ENCODE measurements at places on chromosomes 6 and 20. TPM values are rescaled to one million over a fixed set of nuclear protein-coding genes. Genes with fewer than 3 reads are reported as not detected.

- no peak for DNase-seq
Measured at GRCh38 chr6:44127186-44128019, at the start of the genes MRPL14 and TMEM63B. TSS of gene MRPL14 (minus strand) at chr6:44127452. CDS start at chr6:44116611, 10,841 bp downstream. TSS of gene TMEM63B (plus strand) at chr6:44127554. CDS start at chr6:44134585, 7,031 bp downstream.

DNA sequence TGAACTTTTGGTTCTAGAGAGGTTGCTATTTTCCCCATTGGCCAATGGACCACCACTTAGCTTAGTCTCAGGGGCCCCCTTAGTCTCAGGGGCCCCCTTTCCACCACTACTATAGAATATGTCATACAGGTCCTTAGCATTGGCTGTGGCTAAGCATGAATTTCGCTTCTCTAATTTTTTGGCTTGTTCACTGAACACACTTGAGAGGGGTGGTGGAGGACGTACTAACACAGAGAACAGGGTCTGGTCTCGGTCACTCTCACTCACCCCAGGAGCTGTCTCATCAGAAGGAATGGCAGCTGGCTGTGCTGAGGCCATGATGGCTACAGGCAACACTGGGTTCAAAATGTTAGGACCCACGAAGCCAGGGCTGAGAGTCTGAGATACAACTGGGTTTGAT is 30.3 kb downstream of the ZNF318 start:
- DNase-seq = no peak

DNA sequence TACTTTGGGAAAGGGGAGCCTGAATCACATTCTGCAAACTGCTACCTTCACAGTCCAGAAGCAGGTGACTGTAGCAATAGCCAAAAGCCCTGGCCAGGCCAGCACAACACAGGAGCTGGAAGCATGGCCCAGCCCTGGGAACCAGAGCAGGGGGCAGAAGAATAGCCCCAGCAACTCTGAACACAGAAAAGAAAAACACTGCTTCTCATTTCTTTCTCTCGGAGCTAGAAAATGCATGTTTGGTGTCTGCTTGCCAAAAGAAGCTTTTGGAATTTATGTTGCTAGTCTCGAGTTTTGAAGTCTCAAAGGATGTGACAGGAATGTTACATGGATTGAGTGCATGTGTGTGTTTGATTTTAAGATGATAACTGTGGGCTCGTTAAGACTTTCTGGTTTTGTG is 79.8 kb upstream of the SCAF8 start:
- no peak for DNase-seq

- no peak for DNase-seq
Measured at GRCh38 chr6:161271343-161272030, 2.4 kb downstream of the AGPAT4 start.

GRCh38 chr20:53154540-53154939 is 182.4 kb downstream of the TSHZ2 start:
- DNase-seq = no peak

DNA sequence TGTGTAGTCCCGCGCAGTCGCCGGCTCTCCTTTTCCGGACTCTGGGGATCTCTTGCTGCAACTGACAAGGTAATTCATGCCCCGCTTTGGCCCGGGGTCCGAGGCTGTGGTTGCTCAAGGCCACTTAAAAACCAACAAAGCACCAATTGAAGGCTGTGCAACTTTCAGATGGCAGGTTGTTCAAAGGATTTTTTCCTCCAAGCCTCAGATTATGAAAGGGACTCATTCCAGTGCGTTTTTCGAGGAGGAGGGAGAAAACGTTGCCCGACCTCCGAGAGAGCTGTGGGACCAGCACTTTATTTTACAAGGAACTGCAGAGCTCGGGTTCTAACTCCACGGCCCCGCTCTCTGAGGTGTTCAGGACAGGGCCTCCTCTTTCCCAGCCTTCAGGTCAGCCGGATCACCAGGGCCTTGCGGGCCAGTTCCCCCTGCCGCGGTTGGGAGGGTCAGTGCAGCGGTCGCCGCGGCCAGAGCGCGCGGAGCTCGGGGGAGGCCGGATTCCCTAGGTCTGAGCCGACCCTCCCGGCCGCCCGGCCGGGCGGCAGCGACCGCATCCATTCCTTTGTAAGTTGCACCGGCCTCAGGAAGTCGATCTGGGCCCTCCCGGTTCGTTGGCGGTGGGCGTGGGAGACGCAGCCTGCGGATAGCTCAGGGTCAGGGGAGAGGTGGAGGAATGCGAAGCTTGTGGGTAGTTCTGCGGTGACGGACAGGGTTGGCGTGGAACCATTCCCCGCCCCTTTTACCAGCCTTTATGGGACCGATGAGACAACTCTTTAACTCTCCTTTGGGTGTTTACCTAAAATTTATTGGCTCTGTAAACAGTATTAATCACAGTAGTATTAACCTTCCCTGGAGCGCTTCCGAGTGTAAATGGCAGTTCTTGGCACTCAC is 1.6 kb downstream of the UTRN start:
- peak; percentile 58 for DNase-seq

GRCh38 chr6:56687551-56687950 is 44.9 kb upstream of the DST start:
- DNase-seq = no peak

DNA sequence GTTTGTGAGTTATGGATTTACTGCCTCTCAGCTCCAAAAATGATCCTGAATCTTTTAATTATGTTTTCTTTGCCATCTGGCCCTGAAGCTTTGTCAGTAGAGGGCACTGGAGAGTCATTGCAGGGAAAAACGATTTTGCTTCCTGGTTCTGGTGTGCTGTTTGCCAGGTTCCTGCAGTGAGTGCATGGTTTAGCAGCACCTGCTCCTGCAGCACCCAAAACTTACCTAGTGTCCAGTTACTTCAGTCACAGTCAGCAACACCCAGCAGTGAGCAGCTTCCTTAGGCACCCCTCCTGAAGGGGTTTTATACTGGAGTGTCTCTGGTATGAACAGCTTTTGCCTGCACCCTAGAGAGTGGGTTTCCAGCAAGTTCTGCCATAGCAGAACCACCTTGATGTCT is 6.0 kb upstream of the TRIM26 start:
- no peak for DNase-seq

DNA sequence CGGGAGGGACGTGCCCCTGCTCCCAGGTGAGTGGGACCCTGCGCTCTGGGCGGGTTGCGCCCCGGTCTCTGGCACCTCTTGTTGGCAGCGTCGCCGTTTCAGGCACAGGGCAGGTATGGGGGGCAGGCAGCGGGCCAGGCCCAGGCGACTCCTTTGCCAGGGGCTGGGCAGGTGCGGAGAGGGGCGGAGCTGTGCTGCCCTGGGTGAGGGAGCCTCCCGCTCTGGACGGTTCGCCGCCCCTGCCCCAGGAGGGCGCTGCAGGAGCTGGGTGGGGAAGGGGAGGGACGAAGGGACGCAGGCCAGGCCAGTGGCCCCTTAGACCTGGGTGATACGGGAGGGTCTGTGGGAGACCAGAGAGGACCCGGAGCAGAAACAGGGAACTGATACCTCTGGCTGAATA is 663.9 kb upstream of the DEFB115 start:
- DNase-seq = no peak

GRCh38 chr20:46699651-46700359 is 9.6 kb upstream of the SLC2A10 start:
- DNase-seq = no peak

GRCh38 chr6:45739058-45739457 is 276.6 kb downstream of the CLIC5 start:
- no peak for DNase-seq

GRCh38 chr6:80003826-80004172 is 650 bp upstream of the TTK start:
- DNase-seq = peak; percentile 52

MDFI gene
- polyA plus RNA-seq = 62.2 TPM

VIP gene
- polyA plus RNA-seq = 0.59 TPM

CAP2 gene
- polyA plus RNA-seq = 11.7 TPM

TSBP1 gene
- not detected for polyA plus RNA-seq

Measured in left renal cortex interstitium (tissue), 4 donors.